Metanephros (tissue), 2 donors: ENCODE measurements at places on chromosomes 3 and 15. TPM values are rescaled to one million over a fixed set of nuclear protein-coding genes. Genes with fewer than 3 reads are reported as not detected.

Gene MYO5C
- total RNA-seq = 21.8 TPM

Gene GUCA1C
- not detected for total RNA-seq

Gene TEX9
- 22.9 TPM for total RNA-seq

Gene SLC6A1
- total RNA-seq = 1.6 TPM

Gene CD47
- 54.0 TPM for total RNA-seq

Gene SLC2A2
- total RNA-seq = 15.0 TPM

Gene AGTR1
- 22.0 TPM for total RNA-seq

Gene STARD5
- total RNA-seq = 8.2 TPM

Gene CPEB1
- total RNA-seq = 3.1 TPM

Gene LYSMD4
- 18.7 TPM for total RNA-seq

Gene NTRK3
- 27.2 TPM for total RNA-seq

Gene CD200R1
- total RNA-seq = 3.0 TPM

Gene ARRDC4
- 27.7 TPM for total RNA-seq

Gene RASGRF1
- total RNA-seq = 0.35 TPM

Gene TMC3
- total RNA-seq = not detected

Gene SEMA3G
- 10.2 TPM for total RNA-seq

Gene ZNF445
- total RNA-seq = 23.6 TPM

Gene ETV5
- 24.5 TPM for total RNA-seq

Gene LMCD1
- total RNA-seq = 76.9 TPM

Gene CD80
- total RNA-seq = 0.18 TPM
